ENCODE measurements at places on chromosomes 3 and 15.

GRCh38 chr15:31136016-31136415 lies 34.5 kb upstream of the TRPM1 start:
- peak; percentile 48 for DNase-seq

DNA sequence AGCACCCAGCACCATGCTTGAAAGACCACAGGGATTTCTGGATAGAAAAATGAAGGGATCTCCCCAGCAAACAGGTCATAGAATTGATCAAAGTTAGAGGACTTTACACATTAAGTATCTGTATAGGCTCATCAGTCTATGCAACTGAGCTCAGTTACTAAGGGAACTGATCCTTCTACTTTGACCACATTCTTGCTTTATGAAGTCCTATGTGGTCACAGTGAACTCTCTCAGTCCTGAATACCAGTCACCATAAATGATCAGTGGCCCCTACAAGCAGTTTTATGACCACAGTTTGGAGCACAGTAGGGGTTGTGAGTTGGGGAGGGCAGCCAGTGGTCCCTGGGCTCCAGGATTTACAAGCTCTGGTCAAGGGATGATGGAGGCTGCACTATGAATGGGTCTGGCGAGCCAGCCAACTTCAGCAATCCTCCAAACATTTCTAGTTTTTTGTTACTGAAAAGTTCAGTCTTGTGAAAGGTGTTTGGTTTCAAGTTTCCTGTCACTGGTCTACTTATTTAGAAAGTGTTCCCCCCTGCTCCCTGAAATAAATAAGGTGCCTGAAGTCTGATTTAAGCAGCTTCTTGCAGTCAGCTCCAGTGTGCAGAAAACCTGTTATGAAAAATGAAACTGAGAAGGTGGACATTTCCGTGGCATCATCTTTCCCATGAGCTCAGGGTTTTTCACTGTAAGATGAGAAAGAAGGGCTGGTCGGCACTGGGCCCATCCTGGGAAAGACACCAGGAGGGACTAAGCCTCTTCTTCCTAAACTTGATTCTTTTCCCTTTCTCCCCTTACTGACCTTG lies 75.5 kb downstream of the DAPK2 start:
- peak; percentile 32 for DNase-seq

GRCh38 chr3:133256787-133257483 lies 142.9 kb upstream of the BFSP2 start:
- no peak for DNase-seq

- no peak for DNase-seq
Observed at GRCh38 chr3:57530071-57530608, 14.0 kb downstream of the DNAH12 start.

DNA sequence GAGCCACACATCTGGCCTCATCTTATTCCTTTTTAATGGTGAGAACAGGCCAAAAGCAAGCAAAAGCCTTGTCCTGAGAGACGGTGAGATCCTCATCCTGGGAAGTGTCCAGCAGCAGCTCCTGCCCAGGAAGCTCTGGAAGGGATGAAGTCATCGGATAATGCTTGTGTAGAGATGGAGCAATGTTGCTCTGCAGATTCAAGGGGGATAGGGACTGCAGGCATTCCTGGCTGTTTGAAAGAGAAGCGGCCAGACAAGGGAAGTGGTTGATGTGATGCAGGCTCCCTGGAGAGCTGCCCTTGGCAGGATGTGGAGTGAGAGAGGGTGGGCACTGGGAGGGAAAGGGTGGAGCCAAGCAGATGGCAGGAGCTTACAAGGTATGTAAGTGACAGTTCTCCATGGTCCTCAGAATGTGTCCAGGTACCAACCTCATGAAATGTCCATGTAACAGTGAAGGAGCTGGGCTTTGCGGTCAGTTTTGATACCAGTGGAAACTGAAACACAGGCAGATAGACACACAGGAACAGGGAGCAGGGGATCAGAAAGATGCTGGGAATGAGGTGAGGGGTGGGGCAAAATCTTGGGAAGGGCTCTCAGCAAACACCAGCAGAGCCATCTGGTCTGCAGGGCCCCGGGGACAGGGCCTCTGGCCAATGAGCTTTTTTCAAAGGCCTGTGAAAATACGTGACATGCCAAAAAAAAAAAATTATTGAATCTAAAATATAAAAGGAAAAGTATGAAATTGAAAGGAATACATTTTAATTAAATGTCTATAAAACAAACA lies 32.2 kb upstream of the LACTB start:
- DNase-seq, result peak; percentile 98

DNA sequence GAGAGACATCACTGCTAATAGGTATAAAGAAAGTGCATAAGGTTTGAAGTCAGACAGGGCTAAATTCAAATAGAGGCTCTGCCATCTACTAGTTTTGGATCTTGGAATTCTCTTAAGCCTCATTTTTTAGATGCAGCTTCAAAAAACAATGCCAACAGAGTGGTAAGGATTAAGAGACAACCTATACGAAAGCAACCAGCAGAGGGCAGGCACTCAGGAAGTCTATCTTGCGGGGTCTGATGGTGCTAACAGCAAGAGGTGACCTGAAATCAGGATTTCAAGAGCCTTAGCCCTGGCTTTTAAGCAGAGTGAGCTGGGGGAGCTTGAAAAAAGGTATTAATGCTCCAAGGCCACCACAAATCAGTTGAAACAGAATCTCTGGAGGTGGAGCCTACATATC lies 40.7 kb downstream of the LDHAL6B start:
- DNase-seq, result peak; percentile 79

GRCh38 chr3:12231431-12231830 lies 57.4 kb upstream of the PPARG start:
- no peak for DNase-seq

DNA sequence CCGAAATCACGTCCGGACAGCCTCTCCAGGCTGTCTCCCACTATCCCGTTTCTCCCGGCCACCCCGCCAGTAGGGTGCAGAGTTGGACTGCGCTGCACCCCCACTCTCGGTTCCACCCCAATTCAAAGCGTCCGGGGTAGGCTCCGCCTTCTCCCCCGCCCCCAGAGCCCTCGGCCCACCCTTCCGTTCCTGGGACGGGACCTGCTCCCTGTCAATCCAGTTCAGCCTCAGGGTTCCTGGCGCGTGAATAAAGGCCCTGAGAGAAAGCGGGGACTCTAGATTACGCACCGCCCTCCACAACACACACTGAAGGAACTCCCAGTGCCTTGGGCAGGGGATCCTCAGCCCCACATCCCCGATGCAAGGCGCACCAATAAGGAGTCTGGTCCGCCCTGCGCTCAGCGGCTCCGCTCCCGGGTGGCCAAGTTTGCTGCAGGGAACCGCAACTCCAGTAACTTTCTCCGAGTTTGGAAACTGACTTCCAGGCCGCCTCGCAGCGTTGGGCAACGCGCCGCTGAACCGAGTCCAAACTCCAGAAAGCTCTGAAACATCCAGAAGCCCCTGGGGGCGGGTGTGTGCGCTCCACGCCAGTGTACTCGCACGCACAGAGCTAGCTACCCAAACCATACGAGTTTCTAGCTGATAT lies 1.9 kb downstream of the ADAMTS9 start:
- DNase-seq, result peak; percentile 97

- DNase-seq, result peak; percentile 40
Observed at GRCh38 chr3:126851382-126851781, 131.5 kb upstream of the PLXNA1 start.

DNA sequence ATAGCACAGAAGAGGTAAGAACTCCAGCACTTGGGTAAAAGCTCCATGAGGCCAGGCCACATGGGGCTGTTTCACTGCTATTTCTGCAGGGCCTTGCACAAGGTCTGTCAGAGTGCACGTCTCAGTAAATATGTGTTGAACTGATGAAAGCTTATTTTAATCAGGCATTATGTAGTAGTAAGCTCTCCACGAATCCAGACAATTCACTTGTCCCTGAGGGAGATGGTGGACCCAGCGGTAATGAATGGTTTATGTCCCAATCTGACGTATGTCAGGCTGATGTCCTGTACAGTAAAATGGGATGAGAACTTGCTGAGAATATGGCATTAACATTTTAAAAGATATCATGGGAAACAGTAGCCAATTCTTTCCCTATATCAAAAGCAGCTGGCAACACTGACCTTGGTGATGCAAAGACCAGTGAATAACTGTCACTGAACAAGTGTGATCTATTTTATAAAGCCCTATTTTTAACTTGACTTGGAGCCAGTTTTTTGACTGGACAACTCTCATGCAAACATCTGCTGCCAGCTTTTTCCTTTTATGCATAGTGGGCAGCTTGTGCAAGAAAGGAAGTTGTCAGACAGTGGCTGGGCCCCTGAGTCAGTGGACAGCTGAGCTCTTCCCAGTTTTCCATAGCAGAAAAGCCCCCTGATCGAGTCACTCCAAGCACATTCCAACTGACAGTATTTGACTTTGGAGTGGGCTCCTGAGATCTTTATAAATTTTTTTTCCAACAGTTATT lies 519.8 kb upstream of the MDFIC2 start:
- DNase-seq, result no peak

DNA sequence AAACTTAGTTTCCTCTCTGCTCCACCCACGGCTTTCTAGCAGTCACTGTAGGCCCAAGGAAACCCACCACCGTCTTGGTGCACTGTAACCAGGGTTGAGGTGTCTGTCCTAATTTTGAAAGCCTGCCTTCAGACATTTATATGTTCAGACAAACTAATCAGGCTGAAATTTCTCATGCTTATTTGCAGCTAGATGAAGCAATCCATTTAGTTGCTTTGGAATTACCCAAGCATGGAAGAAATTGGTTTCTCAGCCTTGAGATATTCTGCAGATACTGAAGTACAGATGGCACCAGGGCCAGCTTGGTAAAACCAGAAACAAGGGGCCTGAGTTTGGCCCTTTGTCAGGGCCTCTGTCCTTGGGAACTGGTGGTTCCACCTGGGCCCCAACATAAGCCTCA lies 105.4 kb downstream of the CACNA1D start:
- DNase-seq, result no peak

- no peak for DNase-seq
Observed at GRCh38 chr15:70093070-70093469, 4.6 kb downstream of the TLE3 start.

DNA sequence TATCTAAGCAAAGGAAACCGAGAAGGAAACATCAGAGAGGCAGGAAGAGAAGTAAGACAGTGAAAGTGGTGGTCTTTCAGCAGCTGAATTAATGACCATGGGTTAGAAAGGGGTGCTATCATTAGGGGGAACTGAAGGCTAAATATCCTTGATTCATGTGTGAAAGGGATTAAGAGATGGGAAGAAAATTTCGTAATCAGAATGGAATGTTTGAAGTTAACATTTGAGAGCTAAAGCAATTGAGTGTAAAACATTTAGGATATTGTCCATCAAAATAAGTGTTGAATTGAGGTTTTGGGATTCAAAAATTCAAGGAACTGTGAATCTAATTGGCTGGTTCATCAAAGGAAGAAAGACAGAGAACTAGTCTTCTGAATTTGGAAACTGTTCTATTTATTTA lies 4.1 kb upstream of the ECT2 start:
- no peak for DNase-seq

- DNase-seq, result peak; percentile 92
Observed at GRCh38 chr3:99875929-99876841, 58.5 kb downstream of the CMSS1 start.

GRCh38 chr15:59649603-59650002 lies 7.7 kb downstream of the GTF2A2 start:
- DNase-seq, result no peak

- DNase-seq, result peak; percentile 86
Observed at GRCh38 chr3:184658223-184658928, 53.5 kb downstream of the MAGEF1 start.

GRCh38 chr3:126482503-126483255 lies 7.0 kb upstream of the ZXDC start:
- no peak for DNase-seq

GRCh38 chr3:44509393-44509921 lies 32.0 kb upstream of the ZNF445 start:
- no peak for DNase-seq

DNA sequence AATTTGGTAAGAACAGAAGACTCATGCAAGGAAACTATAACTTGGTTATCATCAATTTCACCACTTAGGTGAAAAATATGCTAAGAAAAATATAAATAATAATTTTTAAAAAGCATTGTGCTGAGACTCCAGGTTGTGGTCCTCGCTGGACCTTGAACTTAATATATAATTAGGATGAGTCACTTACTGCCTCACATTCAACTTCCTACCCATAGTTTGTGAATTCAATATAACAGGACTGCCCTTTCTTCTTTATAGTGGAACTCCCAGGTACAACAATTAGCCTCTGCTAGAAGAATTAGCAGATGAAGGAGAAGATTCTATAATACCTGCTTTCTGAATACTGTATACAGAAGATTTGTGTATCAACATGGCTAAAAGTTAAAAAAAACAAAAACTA lies 149.1 kb upstream of the SPRED1 start:
- DNase-seq, result no peak

DNA sequence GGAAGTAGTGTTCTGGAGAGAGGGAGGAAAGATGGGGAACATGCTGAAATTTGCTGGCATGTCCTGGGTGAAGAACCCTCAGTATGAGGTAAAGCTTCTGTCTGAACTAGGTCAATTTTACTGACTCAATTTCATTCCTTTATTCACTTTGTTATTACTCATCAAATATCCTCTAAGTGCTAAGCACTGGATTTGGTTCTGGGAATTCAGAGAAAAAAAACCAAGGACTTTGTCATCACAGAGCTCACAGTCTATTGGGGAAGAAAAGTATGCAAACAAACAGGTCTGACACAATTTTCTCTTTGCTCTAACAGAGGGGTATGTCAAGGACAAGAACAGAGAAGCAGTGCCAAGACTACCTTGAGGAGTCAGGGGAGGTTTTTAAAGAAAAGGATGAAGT lies 68.0 kb downstream of the TFG start:
- no peak for DNase-seq

- DNase-seq, result no peak
Observed at GRCh38 chr3:102006812-102007485, 157.6 kb downstream of the NFKBIZ start.

DNA sequence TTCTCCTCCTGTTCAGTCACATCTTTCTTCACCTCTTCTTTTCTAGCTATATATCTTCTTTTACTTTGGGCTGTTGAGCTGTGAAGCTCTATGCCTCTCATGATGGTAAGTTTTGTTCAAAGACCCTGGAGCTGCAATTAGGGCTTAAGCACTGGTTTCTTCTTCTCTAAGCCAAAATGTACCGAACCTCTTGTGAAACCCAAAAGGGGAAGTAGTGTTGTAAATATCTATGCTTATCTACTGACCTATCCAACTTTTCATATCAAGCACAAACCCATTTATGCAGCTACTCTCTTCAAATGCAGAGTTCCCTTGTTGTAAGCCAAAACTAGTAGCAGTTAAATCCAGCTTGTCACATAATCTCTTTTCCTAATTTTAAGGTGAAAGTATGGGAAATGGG lies 123.6 kb upstream of the CD96 start:
- no peak for DNase-seq

DNA sequence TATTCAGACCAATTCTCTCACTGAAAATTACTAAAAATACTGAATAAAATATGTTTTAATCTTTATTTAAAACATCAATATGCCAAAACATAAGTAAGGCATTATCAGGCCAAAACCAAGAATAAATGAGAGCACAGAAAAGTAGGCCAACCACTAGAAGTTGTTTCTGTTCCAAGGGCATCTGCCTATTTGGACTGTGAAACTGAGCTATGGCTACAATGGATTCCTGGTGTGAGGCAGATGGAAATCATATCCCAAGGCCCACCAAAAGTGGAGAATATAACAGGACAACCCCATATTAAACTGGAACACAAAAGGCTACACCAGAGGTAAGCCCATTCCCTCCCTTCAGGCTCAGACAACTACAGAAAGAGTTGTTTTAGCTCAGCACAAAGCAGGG lies 302.8 kb upstream of the IL12A start:
- no peak for DNase-seq
